ENCODE measurements at places on chromosomes 2 and 18.

- no peak for DNase-seq
These were observed 36.8 kb downstream of the STON1 start for GRCh38 chr2:48566592-48567310.

- peak; percentile 60 for DNase-seq
These were observed at the start of gene GDF7 for GRCh38 chr2:20666304-20667150. TSS of gene GDF7 (plus strand) at chr2:20667144. CDS start at chr2:20667240, 96 bp downstream.

DNA sequence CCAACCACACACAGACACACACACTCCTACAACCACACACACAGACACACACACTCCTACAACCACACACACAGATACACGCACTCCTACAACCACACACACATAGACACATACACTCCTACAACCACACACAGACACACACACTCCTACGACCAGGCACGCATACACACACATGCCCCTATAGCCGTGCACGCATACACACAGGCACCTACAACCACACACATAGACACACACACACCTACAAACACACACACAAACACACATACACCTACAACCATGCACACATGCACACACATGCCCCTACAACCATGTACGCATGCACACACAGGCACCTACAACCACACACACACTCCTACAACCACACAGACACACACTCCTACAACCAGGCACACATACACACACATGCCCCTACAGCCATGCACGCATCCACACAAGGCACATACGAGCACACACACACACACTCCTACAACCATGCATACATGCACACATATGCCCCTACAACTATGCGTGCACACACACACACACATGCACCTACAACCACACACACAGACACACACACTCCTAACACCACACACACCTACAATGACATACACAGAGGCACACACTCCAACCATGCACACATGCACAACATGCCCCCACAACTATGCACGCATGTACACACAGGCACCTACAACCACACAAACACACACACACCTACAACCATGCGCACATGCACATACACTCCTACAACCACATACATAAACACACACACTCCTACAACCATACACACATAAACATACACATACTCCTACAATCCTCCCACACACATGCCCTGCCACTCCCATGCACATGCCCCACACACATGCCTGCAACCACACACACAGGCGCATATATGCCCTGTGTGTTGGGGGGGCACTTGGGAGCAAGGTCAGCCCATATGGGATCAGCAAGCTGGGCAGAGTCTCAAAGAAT lies 19.1 kb upstream of the TEX51 start:
- no peak for DNase-seq

DNA sequence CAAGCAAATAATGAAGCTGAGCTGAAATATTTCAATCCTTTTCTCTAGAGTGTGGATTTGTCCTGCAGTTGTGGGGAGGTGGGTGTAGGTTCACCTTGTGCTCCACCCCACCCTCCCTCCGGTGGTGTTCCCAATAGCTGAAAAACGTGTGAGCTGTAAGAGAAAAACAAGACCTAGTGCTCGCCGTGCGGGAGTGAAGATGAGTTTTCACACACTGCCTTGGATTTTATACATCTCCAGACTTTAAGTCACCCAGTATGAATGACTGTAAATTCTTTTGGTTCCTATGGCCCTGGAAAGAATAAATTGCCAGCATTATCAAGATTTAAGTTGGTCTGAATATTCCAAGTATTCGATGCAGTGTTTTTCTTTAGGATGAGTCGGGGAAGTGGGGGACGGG lies 1.9 kb upstream of the SOX11 start:
- no peak for DNase-seq

DNA sequence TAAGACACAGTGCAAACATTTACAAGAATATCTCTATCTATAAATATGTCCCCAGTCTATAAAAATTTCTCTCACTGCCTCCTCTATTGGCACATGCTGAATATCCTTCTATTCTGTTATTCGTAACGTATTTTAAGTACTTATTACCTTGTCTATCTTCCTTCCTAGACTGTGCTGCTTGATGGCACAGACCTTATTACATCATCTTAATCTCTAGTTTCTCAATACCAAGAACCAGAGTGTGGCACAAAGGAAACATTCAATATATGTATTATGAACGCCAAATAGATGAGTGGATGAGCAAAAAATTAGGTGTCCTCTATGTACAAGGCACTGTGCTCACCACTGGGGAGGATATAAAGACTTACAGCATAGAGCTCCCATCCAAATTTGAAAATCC lies 282.8 kb downstream of the NBAS start:
- no peak for DNase-seq

GRCh38 chr2:88057437-88057844 lies 1.9 kb upstream of the KRCC1 start:
- no peak for DNase-seq

GRCh38 chr18:74947417-74947816 lies 261.5 kb downstream of the PTGR3 start:
- no peak for DNase-seq

DNA sequence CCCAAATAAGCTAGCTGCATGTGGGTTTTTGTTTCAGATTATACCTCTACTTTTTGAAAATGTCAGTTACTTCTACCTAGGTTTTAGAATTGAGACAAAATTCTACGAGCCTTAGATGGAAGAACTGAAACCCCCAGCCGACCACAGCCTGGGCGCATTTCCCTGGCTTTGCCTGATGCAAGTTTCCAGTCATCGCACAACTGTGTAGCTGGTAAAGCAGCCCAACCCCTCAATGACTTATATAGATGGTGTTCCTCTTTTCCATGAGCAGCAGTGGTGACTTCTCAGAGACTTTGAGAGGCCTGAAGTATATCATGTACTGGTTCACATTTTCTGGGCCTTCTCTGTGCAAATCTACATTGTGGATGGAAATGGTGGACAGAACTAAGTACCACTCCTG lies 515.4 kb upstream of the RAB6C start:
- no peak for DNase-seq

DNA sequence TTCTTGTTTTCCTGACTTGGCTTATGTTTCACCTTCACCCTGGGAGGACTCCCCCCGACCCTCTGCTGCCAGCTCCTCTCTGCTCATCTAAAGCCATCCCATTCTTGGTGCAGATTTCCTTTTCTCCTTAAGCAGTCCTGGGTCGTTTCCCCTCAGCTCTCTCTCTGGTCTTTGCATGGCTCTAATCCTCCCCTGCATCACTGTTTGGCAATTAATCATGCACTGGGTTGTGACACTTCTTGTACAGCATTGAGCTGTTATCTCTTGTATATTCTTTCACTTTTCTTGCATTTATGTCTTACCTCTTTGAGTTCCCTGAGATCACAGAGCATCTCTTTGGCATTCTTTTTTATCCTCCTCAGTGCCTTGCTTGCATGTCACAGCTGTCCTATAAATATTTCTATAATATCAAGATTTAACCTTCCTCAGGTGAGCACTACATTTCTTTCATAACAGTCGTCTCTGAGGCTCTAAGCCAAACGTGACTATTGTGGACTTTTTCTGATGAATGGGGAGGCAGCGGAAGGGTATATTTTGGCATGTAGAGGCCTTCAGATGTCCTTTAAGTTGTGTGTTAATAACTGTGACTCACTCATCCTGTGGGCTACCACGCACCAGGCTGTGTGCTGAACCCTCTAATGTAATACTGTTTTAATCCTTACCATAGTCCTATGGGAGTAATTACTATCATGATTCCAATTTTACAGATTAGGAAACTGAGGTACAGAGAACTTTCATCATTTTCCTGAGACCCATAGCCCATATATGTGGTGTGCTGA lies 507.5 kb downstream of the SLC4A3 start:
- no peak for DNase-seq

- DNase-seq: no peak
These were observed 154.2 kb upstream of the RMP24 start for GRCh38 chr18:35818353-35818667.

GRCh38 chr2:112254466-112255240 lies at the start of gene ZC3H8:
TSS of gene ZC3H8 (minus strand) at chr2:112255042. CDS start at chr2:112254981, 61 bp downstream.
- DNase-seq: peak; percentile 97

GRCh38 chr2:212915121-212915782 lies 236.2 kb downstream of the IKZF2 start:
- DNase-seq: no peak
